ENCODE measurements at places on chromosomes 7 and 10. TPM values are rescaled to one million over a fixed set of nuclear protein-coding genes. Genes with fewer than 3 reads are reported as not detected.

TMEM270 gene
- total RNA-seq, result not detected

YAE1 gene
- total RNA-seq, result 18.3 TPM

- DNase-seq, result no peak
Measured at GRCh38 chr7:124857672-124858235, 71.9 kb downstream of the POT1 start.

ZNF488 gene
- total RNA-seq, result not detected

DNA sequence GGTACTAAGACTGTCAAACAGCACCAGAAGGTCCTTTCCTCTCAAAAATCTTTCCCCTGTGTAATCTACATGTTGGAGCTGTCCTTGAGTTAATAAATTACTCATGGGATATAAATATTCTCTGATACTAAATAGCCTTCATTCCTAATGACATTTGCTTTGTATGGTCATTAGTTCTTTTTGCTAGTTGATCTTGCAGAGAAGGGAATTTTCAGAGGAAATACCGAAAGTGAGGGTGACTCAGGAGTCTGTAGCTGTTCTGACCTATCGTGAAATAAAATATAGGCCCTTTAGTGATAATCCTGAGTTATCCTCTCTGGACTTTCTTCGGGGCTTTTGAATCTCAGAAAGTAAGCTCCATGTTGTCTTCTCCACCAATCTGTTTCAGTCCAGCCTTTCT is 19.4 kb upstream of the CLDN12 start:
- no peak for DNase-seq

GRCh38 chr7:12110425-12110824 is 100.7 kb upstream of the TMEM106B start:
- DNase-seq, result no peak

DNA sequence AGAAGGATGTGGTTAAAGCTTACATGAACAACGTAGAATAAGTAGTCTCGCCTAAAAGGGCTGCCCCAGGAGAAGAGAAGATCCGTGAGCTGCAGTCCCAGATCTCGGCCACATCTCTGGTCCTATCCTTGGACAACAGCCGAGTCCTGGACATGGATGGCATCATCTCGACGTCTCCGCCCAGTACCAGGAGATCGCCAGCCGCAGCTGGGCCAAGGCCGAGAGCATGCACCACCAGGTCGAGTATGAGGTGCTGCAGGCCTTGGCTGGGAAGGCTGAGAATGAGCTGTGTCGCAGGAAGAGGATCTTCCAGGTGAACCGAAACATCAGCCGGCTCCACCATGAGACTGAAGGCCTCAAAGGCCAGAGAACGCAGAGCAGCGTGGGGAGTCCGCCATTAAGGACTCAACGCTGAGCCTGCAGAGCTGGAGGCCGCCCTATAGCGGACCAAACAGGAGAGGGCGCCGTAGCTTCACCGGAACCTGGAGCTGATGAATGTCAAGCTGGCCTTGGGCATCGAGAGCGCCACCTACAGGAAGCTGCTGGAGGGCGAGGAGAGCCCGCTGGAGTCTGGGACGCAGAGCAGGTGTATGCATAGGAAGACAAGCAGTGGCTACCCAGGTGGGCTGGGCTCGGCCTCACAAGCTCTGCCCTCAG is 22.2 kb downstream of the LIPK start:
- DNase-seq, result no peak

DNA sequence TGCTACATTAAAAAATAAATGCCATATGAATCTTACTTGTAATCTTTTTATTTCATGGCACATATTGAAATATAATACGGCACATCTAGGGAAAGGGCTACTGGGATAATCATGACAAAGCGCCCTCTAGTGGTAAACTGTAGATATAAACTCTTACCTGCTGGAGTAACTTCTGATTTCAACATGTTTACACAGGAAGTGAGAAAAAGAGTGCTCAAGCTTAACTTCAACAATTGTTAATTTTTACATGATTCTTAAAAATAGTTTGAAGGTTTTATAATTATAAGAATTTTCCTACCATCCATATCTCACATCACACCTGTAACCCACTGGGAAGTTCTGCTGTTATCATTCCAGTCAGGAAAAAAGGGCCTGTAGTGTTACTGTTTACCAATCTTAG is 2.0 kb upstream of the HEPACAM2 start:
- DNase-seq, result no peak

DGKI gene
- 1.3 TPM for total RNA-seq

GRCh38 chr10:12876266-12876665 is 125.2 kb downstream of the CCDC3 start:
- no peak for DNase-seq

DNA sequence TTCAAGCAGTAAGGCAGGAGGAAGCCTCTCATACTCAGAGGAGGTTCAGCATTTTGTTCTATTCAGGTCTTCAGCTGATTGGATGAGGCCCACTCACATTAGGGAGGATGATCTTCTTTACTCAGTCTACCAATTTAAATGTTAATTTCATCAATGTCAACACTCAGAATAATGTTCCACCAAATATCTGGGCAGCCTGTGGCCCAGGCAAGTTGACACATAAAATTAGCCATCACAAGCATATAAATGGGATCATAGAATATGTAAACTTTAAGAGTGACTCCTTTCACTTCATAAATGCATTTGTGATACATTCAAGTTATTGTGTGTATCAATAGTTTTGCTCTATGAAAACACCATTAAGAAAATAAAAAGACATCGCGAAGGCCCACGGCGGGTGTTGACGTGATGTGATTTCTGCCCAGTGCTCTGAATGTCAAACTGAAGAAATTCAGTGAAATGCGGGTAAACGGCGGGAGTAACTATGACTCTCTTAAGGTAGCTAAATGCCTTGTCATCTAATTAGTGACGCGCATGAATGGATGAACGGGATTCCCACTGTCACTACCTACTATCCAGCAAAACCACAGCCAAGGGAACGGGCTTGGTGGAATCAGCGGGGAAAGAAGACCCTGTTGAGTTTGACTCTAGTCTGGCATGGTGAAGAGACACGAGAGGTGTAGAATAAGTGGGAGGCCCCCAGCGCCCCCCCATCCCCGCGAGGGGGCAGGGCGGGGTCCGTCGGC is 536.1 kb upstream of the AUTS2 start:
- DNase-seq, result no peak

DNA sequence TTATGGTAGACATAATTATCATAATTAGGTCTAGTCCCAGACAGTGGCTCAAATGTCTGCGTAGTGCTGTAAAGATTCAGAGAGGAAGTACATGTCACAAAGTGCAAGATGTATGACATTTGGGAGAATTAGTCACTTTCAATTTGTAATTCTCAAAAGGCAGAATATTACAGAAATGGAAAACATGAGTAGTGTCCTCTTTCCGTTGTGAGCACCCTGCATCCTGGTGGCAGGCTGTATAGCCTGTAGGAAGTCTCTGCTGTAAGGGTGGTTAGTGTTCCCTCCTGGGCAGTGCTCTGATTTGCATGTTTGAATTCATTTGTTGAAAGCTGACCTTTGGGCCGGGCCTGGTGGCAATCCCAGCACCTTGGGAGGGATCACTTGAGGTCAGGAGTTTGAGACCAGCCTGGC is 17.0 kb downstream of the CDK14 start:
- no peak for DNase-seq

DNA sequence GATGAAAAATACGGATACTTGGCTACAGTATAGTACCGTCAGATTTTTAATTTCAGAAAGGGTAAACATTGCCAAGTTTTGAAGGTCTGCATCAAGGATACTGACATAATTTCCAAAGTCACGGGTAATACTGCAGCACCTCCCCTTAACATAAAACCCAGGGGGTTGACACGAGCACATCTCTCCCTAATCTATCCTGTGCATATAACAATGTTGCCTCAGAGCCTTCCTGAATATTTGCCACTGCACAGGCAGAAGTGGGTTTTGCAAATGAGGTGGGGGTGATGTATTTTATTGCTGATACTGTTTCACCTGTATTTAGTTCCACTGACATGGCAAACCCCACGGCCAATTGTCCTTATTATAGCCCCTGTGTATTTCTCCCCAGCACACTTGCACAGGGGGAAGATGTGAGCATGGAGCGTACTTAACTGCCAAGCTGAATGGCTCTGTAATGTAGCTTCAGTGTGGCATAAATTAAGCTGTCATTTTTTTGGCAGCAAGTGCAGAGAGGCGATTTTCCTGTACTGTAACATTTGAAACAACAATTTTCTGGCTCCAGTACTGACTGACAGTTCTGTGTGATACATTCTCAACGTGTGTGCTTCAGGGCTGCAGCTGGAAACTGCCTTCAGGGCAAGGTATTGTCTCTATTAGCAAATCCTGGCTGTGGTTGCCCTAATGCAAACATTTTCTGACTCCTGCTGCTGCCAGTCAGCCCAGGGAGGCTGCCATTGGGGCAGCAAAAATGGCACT is 299.6 kb upstream of the SP4 start:
- DNase-seq, result no peak

ZC3HAV1L gene
- 7.0 TPM for total RNA-seq

GRCh38 chr7:16063221-16063620 is 358.1 kb downstream of the CRPPA start:
- DNase-seq, result no peak

SFXN2 gene
- total RNA-seq, result 2.7 TPM

DNA sequence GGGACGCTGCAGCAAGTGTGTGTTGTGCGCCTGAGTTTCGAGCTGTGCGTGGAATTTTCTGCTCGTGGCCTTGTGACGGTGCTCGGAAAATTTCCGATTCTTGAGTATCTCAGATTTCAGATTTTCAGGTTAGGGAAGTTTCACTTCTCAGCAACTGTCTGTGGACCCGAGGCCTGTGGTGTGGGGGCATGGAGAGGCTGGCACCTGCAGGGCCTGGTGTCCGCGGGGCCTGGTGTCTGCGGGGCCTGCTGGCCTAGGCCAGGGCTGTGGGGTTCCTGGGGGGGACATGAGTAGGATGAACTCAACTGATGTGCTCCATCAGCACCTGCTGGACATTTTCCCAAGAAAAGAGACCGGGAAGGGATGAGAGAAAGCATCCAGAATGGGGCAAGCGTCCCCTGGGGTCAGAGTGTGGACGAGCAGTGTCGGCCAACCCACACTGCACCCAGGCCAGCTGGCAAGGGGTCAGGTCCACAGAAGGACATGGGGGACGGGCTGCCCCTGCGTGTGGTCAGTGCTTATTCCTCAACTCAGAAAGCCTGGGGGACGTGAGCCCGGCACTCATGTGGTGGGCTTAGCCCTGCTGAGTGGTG is 31.3 kb upstream of the SHH start:
- DNase-seq, result no peak

DNA sequence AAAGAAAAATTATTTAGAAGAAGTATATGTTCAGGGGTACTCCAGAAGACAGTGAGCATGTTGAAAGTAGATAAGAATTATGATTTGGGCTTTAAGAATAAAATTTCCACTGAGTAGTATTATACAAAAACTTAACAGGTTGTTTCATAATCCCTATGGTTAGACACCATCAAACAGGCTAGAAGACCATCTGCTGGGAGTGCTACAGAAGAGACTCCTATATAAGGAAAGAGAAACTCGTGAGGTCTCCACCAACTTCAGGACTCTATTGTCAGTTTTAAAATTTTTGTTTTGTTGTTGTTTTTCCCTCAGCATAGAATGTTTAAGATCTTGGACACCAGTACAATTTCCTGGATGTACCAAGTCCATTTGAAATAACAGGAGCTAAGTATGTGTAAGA is 13.1 kb downstream of the DNAJC1 start:
- no peak for DNase-seq

SFXN4 gene
- 14.1 TPM for total RNA-seq

- DNase-seq, result no peak
Measured at GRCh38 chr10:103038570-103038969, 120.5 kb downstream of the CNNM2 start.

- no peak for DNase-seq
Measured at GRCh38 chr10:117162093-117163060, 24.3 kb upstream of the VAX1 start.

DNA sequence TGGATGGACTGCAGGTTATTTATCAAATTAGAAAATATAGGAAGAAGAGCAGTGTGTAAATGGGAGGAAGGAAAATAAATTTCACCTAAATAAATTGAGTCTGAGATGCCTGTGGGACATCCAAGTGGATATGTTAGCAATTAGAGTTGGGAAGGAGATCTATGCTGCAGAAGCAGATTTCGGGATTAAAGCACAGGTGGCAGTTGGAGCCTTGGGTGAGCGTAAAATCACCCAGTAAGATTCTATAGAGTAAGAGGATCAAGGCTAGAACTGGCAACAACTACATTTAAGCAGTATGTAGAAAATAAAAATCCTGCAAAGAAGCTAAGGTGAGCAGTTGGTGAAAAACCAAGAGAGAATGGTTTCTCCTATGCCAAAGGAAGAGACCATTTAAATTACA is 8.4 kb downstream of the TRIM4 start:
- no peak for DNase-seq

TBL2 gene
- total RNA-seq, result 52.5 TPM

DNA sequence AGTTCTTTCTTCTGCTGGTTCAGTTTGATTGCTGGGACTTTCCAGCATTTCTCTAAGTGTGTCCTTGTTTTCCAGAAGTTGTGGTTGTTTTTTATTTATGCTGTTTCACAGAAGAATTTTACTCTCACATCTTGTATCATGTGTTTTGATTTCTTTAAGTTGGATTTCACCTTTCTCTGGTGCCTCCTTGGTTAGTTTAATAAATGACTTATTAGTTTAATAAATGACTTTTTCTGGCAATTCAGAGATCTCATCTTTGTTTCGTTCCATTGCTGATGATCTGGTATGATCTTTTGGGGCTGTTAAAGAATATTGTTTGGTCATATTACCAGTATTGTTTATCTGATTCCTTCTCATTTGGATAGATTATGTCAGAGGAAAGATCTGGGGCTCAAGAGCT is 59.8 kb upstream of the CYP2C9 start:
- DNase-seq, result no peak

- DNase-seq, result no peak
Measured at GRCh38 chr10:46268076-46268881, 18.5 kb upstream of the ANTXRL start.

All from esophagus muscularis mucosa (tissue), 4 donors.